ENCODE measurements at places on chromosomes 7 and 10.

- no peak for DNase-seq
Observed at GRCh38 chr10:32348297-32349198, 1.6 kb upstream of the EPC1 start.

DNA sequence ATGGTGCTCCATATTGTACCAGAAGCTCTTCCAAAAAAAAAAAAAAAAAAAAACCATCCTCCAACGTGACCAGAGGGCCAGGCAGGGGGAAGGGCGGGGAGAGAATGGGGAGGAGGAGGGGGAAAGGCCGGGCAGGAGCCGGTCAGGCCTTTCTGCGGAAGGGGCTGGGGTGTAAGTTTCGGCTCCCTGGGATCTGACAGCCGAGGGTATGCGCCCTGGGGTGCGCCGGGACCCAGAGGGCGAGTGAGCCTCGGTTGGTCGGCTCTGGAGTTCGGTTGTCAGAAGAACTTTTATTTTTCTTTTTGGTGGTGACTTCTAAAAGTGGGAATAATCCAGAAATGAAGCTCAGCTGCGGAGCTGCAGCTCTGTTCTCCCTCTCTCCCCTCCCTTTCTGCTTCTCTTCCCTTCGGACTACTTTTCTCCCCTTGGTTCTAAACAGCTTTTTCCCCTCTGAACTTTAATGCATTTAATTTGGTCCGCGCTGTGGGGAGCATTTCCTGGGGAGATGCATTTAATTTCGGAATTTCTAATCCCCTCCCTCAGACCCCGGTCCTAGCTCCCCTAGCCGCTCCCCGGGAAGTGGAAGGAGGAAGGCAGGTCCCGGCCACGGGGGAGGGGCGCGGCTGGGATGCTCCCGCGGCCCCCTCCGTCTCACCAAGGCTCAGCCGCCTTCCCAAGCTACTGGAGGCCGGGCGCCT, 3.9 kb upstream of the PAX2 start:
- peak; percentile 82 for DNase-seq

DNA sequence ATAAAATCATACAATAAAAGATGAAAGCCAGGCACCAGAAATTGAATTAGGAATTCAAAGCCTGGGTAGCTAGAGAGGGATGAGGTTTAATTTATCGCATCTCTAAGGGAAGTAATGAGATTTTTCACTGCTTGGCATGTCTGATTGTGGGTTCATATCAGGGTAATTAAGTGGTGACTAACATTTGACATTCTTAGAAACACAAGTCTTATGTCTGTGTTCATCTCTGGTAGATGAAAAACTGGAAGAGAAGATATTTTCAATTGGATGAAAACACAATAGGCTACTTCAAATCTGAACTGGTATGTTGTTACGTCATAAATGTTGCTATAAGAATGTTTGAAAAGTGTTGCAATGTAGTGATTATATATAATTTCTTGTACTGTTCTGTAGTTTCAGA, 36.8 kb upstream of the ARMS2 start:
- DNase-seq = no peak

- DNase-seq = no peak
Observed at GRCh38 chr10:17533731-17534130, 79.3 kb upstream of the ST8SIA6 start.

- no peak for DNase-seq
Observed at GRCh38 chr7:74212661-74213060, 2.9 kb downstream of the LAT2 start.

DNA sequence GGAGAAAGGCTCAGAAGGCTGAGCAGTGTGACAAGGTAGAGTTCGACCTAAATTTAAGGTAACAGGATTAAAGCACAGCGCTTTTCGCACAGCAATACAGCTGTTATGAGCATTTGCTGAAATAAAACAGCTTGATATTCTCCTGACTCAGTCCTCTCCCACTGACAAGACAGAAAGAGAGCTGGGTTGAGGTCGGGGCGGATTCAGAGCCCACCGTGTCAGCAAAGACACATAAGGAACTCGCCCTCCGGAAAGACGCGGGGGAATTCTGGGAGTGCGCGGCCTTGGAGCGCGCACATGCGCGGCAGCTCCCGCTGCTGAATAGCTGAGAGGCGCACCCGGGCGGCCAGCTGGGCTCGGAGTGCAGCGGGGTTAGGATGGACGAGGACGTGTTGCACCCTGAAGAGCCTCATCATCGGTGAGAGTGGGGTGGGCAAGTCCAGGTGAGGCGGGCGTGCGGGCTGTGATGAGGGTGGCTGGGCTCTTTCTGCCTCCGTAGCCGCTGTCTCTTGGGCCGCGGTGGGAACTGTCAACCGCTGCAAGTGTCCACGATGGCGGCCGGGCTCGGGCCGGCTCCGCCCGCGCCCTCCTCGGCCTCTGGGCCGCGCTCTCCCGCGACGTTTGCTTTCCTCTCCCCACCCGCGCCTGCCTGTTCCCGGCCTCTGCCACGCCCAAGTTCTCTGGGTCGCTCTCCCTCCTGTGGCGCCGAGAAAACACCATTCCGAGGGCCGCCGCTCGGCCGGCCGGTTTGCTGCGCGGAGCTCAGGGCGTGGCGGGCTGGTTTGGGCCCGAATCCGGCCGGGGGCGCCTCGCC, 120.6 kb downstream of the LYZL1 start:
- DNase-seq = peak; percentile 93

DNA sequence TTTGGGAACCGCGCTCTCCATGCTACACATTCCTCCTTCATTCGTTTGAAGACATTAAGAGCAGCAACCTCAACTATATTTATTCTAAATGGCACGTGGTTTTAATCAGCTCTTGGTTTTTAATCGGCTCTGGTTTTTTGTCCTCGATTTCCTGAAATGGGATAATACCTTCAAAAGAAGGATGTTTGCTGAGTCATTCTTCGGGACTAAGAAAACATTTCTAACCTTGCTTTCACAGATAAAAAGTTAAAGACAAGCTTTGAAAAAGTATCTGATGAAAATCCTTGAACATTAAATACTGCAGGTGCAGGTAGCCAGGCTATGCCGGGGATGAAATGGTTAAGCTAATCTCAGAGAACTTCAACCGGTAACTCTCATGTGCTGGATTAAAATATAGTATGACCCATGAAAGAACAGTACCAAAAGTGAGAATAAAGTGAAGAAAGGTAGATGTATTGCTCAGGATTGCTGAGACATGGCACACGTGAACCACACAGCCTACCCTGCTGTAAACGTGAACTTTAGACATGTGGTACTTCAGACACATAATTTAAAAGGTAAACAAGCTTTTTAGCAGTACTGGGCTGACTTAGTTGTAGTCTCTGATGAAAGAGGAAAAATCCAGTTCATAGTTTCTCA, 89.1 kb downstream of the PTPRN2 start:
- no peak for DNase-seq

- DNase-seq = no peak
Observed at GRCh38 chr10:131742500-131742951, 158.3 kb upstream of the PPP2R2D start.

DNA sequence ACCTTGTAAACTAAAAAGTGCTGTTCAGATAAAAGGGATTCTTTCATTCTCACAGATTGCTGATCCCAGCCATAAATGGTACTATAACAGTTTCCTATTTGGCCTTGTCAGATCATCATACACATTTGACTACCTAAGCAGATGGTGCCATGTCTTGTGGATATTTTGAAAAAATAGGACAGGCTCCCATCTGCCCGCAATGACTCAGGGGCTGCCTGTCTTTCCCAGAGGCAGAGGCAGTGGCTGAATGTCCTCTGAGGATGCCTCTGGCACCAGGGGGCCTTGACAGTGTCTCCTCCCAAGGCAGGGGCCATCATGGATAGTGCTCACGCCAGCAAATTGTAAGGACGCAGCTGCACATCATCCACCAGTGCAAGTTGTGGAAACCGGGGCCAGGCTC, 323.0 kb upstream of the PODXL start:
- DNase-seq = no peak

DNA sequence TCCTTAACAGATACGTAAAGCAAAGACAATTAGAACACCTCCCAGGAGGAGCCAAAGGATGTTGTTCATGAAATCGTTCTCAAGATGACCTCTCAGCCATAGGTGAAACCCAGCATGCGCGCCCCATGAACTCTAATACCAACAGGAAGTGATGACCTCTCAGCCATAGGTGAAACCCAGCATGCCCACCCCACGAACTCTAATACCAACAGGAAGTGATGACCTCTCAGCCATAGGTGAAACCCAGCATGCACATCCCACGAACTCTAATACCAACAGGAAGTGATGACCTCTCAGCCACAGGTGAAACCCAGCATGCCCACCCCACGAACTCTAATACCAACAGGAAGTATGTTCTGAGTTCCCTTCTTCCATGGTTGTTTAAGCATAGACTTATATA, 205.2 kb upstream of the ADARB2 start:
- DNase-seq = no peak

- no peak for DNase-seq
Observed at GRCh38 chr10:33162248-33162575, 172.3 kb downstream of the NRP1 start.

DNA sequence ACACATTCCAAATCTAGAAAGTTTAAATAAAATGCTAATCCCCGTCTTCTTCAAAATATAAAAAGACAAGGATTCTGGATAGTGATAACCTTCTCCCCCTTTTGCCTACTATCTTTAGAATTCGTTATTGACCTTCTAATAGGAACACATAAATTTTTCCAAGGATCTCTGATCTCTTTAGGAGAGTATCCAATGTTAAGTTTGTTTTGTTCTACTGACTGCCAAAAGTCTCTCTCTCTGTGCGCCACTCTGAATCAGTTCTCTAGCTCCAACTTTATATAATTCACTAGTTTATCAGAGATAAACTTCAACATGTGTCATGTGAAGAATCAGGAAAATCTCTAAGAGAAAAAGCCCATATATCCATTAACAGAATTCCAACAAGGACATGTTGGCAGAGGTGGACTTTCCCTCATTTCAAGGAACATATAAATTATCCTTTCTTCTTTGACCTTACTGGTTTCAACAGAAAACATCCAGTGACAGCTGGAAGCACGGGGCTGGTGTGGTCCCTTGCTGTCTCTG, 615.6 kb downstream of the KCNMA1 start:
- no peak for DNase-seq

DNA sequence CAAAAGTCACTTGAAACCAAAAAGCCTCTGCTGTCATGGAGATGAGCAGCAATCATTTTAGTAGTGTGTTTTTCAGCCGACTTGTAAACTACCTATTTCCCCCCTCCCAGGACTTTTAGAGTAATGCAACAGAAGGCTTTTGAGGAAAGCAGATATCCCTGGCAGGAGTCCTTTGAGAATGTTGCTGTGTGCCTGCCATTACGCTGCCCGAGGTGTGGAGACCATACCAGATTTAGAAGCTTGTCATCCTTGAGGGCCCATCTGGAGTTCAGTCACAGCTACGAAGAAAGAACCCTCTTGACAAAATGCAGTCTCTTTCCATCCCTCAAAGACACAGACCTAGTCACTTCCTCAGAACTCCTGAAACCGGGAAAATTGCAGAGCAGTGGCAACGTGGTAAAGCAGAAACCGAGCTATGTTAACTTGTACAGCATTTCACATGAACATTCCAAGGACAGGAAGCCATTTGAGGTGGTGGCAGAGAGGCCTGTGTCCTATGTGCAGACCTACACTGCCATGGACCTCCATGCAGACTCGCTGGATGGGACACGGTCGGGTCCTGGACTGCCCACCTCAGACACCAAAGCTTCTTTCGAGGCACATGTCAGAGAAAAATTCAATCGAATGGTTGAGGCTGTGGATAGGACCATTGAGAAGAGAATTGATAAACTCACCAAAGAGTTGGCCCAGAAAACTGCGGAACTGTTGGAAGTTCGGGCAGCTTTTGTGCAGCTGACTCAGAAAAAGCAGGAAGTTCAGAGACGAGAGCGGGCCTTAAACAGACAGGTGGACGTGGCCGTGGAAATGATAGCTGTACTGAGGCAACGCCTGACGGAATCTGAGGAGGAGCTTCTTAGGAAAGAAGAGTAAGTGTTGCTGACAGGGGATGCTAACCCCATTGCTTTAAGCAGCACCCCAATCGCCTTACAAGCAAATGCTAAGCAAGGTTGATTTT, 2.2 kb downstream of the ZNF365 start:
- DNase-seq = no peak

GRCh38 chr10:21193196-21193595, 296.1 kb upstream of the NEBL start:
- no peak for DNase-seq

DNA sequence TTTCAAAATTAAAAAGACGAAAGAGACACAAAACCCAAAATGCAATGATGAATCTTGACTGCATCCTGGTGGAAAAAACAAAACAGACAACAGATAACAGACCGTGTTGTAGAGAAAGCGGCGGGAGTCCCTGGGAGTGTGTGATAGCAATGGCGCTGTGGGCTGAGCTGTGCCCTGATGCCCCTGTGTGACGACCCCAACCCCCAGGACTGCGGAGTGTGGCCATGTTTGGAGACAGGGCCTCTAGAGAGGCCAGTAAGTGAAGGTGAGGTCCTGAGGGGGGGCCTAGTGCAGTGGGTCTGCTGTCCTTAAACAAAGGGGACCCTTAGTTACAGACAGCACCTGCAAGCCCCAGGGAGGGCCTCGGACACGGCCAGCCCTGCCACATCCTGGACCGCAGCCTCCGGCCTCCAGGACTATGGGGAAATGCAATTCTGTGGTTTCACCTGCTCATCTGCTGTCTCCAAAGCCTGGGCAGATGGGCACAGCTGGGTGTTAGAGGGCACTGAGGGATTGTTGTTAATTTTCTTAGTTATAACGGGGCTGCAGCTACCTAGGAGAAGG, 277.7 kb downstream of the DNAJB6 start:
- DNase-seq = no peak

- DNase-seq = no peak
Observed at GRCh38 chr10:43402880-43403452, 6.0 kb downstream of the HNRNPF start.

DNA sequence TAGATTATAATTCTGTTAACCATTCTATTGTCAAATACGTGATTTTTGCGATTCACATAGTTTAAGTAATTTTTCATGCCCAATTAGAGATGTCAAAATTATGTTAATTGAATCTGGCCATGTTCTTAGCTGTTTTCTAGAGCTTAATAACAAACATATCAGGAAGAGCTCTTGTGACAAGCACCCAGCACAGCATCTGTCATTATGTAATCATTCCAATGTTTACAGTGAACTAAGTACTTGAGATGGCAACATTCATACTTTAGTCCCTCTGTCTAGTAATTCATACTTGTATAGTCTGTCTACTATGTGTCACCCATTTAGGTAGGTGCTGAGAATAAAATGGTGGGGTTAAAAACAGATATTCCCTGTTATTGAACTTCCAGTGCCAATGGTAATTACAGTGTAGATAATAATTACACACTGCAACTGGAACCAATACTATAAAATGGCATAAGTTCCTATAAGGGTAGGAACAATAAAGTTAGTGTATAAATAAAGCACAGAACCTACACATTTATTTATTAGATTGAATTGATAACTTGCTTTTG, 55.2 kb downstream of the ZEB1 start:
- DNase-seq = no peak

GRCh38 chr7:137458399-137458798, 114.9 kb upstream of the PTN start:
- no peak for DNase-seq

DNA sequence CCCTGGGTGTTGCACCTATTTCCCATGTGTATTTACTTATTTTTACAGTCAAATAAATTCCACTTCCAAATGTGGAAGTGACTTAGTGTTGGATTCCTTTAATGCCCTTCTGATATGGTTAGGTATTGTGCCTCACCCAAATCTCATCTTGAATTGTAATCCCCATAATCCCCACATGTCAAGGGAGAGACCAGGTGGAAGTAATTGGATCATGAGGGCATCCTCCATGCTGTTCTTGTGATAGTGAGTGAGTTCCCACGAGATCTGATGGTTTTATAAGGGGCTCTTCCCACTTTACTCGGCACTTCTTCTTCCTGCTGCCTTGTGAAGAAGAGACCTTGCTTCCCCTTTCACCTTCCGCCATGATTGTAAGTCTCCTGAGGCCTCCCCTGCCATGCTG, 136.9 kb downstream of the SNX10 start:
- no peak for DNase-seq
